ENCODE measurements at places on chromosomes 3 and 15.

DNA sequence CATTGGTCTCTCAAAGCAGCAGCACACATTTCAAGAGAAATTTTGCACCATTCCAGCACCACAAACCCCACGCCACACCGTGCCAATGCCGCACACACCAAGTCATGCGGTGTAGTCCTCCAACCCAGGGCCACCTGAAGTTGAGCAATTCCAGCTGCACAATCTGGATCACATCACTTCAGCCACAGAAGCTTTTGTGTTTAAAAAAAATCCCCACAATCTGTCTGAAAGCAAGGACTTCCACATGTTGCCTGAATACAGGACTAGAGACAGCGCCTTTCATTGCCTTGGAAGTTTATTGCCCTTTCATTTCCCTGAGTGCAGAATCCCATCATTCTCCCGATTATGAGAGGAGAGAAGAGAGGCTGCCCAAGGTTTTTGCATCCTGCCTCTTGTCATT lies 175.6 kb upstream of the BCL6 start:
- DNase-seq: no peak

DNA sequence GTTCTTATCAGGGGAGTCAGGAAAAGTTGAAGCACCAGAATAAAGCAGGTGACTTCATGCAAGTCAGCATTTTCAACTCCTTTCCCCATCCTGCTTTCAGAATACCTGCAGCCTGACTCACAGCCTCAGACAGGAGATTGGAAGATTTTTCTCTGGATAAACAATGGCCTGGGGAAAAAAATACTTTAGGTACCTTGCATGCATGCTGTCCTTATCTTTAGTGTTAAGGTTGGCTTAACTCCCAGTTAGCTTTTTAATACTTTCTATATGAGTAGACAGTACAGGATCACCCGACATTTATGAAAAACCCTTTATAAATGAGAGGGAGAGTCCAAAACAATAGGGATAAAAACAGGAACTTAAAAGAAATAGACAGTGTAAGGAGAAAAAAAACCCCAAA lies 53.6 kb downstream of the PAK2 start:
- DNase-seq: no peak

GRCh38 chr3:7146529-7146928 lies 285.6 kb downstream of the GRM7 start:
- no peak for DNase-seq

GRCh38 chr3:125431912-125432790 lies 57.0 kb upstream of the ZNF148 start:
- DNase-seq: no peak

DNA sequence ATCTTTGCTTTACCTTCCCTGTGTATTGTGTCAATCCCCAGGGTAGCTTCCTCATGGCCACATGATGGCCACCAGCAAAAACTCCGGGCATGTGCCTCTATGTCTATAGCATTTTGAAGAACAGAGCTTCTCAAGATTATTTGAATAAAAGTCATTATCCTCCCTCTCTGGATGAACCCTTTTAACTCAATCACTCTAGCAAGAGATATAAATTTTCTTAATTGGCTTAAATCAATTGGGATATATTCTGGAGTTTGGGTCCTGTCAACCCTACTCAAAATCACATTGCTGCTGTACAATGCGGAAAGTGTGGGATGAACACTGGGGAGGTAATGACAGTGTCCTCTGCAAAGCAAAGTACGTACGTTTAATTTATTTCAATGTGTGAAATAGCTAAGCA lies 370.6 kb upstream of the LRRC3B start:
- DNase-seq: no peak

Measured in HAP-1 (cell line).